GM12878 (cell line): ENCODE measurements at places on chromosomes 3 and 15.

DNA sequence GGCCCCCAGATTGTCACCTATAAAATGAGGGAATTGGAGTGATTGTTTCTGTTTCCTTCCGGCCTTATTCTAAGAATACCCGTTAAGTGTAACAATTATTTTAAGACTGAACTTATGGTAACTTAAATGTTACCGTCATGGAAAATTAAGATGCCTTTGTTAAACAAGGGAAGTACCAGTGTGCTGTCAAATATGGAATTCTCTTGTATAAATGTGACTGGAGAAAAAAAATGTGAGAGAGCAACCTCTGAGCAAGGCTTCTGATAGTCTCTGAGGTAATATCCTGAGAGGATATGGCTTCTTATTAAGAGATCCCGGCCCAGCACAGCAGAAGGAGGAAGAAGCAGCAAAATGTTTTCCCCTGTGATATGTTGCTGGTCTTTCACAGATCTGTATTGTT lies 480.7 kb upstream of the ADAMTS9 start:
- no peaks in the 10 kb centered on the region for H3K27me3 ChIP-seq
- H3K36me3 ChIP-seq, result no peaks in the 10 kb centered on the region
- no peak overlapping the region for H3K4me3 ChIP-seq
- no peaks in the 10 kb centered on the region for H3K4me1 ChIP-seq
- no peak overlapping the region for H3K27ac ChIP-seq

DNA sequence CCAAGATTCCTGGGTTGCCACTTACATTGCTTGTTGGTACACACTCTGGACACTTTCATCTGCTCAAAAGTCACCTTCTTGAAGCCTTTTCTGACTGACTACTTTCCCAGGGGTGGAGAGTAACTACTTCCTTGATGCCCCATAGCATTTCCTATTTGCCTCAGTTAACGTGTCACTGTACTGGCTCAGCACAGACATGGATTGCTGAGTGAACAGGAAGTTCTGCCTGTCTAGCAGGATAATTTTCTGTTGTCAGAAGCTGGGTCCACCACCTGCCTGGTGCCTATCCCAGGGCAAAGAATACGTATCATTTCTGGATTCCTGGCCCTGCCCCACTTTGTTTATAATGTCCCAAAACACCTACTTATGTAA lies 15.3 kb upstream of the ABHD17C start:
- DNase-seq, result no peak
- H3K36me3 ChIP-seq, result no peaks in the 10 kb centered on the region
- no peaks in the 10 kb centered on the region for H3K4me1 ChIP-seq
- H3K27me3 ChIP-seq, result no peaks in the 10 kb centered on the region

DNA sequence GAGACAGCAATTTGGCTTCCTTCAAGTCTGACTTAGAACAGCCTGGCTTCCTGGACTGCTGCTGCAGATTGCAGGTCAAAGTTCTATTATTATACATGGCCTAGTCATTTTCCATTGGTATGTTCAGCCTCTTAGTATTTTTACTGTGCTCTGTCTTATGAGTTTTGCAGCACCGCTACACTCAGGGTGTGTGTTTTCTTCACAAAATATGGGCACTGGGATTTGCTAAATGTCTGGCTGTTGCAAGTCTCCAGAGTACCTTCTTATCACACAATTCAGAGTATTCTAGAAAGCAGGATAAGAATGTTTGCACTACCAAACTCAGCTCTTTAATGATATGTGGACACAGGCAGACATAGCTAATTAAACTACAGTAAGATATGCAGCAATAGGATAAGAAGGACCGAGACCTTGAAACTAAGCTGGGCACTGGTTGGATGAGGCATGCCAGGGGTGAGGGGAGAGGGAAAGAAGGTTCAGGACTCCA lies 203.0 kb upstream of the PDZRN3 start:
- H3K4me1 ChIP-seq, result no peaks in the 10 kb centered on the region
- H3K27me3 ChIP-seq, result no peaks in the 10 kb centered on the region
- H3K27ac ChIP-seq, result no peak overlapping the region
- H3K4me3 ChIP-seq, result no peak overlapping the region
- DNase-seq, result no peak

GRCh38 chr15:31974855-31975829 lies 55.2 kb upstream of the CHRNA7 start:
- H3K36me3 ChIP-seq, result no peaks in the 10 kb centered on the region
- H3K4me3 ChIP-seq, result no peak overlapping the region
- H3K27me3 ChIP-seq, result no peaks in the 10 kb centered on the region

- H3K27ac ChIP-seq, result no peak overlapping the region
- no peaks in the 10 kb centered on the region for H3K36me3 ChIP-seq
- H3K4me3 ChIP-seq, result no peak overlapping the region
- no peak for DNase-seq
- H3K4me1 ChIP-seq, result no peaks in the 10 kb centered on the region
- no peaks in the 10 kb centered on the region for H3K27me3 ChIP-seq
These were observed 13.6 kb upstream of the HRH1 start for GRCh38 chr3:11140713-11141104.

DNA sequence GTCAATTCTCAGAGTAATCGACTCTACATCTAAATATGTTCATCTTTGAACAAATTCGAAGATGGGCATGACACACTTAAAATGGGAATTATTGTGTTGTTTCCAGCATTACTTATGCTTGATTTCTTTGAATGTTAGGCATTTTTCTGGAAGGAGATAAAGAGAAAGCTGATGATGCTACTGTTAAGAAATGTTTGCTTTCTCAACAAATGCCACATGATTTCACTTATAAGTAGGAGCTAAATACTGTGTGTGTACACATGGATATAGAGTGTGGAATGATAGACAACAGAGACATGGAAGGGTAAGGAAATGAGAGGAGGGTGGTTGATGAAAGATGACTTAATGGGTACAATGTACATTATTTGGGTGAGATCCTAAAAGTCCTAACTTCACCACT lies 400.9 kb downstream of the TBL1XR1 start:
- no peaks in the 10 kb centered on the region for H3K27me3 ChIP-seq
- H3K36me3 ChIP-seq, result no peaks in the 10 kb centered on the region
- no peak overlapping the region for H3K27ac ChIP-seq
- no peak overlapping the region for H3K4me3 ChIP-seq
- DNase-seq, result no peak
- H3K4me1 ChIP-seq, result no peaks in the 10 kb centered on the region

GRCh38 chr3:102614585-102614984 lies 179.8 kb downstream of the ZPLD1 start:
- H3K27ac ChIP-seq, result no peak overlapping the region
- DNase-seq, result no peak
- no peak overlapping the region for H3K4me3 ChIP-seq
- H3K27me3 ChIP-seq, result peaks cover 2% of the 10 kb centered on the region
- no peaks in the 10 kb centered on the region for H3K36me3 ChIP-seq

- H3K27me3 ChIP-seq, result no peaks in the 10 kb centered on the region
- H3K36me3 ChIP-seq, result no peaks in the 10 kb centered on the region
- H3K27ac ChIP-seq, result no peak overlapping the region
- H3K4me3 ChIP-seq, result no peak overlapping the region
- no peak for DNase-seq
These were observed 133.4 kb upstream of the SMAD3 start for GRCh38 chr15:66931768-66932633.

- H3K4me3 ChIP-seq, result no peak overlapping the region
- H3K27ac ChIP-seq, result no peak overlapping the region
- no peaks in the 10 kb centered on the region for H3K27me3 ChIP-seq
- no peaks in the 10 kb centered on the region for H3K4me1 ChIP-seq
These were observed 89.4 kb downstream of the EDEM1 start for GRCh38 chr3:5276934-5277333.

GRCh38 chr15:66017000-66017399 lies 147.7 kb downstream of the RAB11A start:
- no peak overlapping the region for H3K27ac ChIP-seq
- no peaks in the 10 kb centered on the region for H3K27me3 ChIP-seq
- no peak overlapping the region for H3K4me3 ChIP-seq
- no peaks in the 10 kb centered on the region for H3K4me1 ChIP-seq
- no peak for DNase-seq
- no peaks in the 10 kb centered on the region for H3K36me3 ChIP-seq

DNA sequence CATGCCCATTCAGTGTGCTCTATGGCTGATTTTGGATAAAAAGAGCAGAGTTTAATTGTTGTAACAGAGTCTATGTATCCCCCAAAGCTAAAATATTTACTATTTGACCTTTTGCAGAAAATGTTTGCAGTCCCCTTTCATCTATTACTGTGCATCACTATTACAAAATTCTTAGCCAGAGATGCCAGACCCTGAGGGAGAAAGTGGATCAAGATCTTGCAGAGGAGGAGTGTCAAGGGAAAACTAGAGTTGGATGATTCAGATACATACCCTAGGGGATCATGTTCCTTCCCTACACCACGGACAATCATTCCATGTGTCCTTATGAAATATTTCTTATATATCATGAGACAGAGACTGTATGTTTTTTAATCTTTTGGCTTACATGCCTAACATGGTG lies 68.6 kb upstream of the TPRG1 start:
- no peak overlapping the region for H3K4me3 ChIP-seq
- no peak for DNase-seq
- H3K36me3 ChIP-seq, result no peaks in the 10 kb centered on the region
- H3K4me1 ChIP-seq, result no peaks in the 10 kb centered on the region

DNA sequence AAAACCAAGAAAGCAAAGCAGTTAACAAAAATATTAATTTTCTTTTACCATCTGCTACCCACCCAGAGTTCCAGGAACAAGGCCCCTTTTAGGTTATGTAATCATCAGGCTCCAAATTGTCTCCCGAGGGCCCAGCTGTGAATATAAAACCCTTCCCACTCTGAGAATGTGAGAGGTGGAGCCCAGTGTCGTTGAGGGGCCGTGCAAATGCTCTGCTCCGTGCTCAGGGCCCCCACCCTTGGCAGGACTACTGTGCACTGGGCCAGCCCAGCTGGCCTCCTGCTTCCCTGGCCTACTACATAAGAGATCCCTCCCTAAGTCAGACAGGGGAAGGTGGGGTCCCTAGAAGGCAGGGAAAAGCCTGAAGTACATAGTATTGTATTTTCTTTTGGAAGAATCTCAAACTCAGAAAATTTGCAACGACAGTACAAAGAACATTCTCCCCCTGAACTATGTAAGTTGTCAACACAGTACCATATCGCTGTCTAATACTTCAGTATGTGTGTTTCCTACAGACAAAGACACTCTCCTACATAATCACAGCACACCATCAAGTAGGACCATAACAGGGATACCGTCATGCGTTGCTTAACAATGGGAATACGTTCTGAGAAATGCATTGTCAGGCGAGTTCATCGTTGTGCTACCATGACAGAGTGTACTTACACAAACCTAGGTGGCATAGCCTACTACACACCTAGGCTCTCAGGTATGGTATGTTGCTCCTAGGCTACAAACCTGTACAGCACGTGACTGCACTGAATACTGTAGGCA lies 4.4 kb upstream of the CLEC3B start:
- no peak for DNase-seq
- no peak overlapping the region for H3K4me3 ChIP-seq
- no peaks in the 10 kb centered on the region for H3K4me1 ChIP-seq
- H3K27me3 ChIP-seq, result no peaks in the 10 kb centered on the region
- no peaks in the 10 kb centered on the region for H3K36me3 ChIP-seq

DNA sequence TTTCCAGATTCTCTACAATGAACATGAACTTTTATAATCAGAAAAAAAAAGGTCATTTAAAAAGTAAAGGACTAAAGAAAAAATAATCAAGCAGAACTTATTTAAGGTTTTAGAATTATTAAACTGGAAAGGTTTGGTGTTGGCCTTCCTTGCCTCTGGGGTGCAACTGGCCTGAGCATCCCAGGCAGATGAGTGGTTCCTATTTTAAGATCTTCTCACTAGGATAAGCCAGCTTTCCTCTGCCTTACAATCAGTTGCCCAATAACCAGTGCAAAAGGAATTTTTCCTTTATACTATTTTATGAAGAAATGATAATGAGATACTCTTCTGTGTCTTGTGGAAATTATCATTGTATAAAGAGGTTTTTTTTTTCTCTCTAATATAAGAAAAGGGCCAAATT lies 56.6 kb downstream of the SEC22A start:
- no peak overlapping the region for H3K4me3 ChIP-seq
- H3K4me1 ChIP-seq, result no peaks in the 10 kb centered on the region
- H3K27me3 ChIP-seq, result no peaks in the 10 kb centered on the region
- H3K36me3 ChIP-seq, result no peaks in the 10 kb centered on the region
- no peak for DNase-seq

DNA sequence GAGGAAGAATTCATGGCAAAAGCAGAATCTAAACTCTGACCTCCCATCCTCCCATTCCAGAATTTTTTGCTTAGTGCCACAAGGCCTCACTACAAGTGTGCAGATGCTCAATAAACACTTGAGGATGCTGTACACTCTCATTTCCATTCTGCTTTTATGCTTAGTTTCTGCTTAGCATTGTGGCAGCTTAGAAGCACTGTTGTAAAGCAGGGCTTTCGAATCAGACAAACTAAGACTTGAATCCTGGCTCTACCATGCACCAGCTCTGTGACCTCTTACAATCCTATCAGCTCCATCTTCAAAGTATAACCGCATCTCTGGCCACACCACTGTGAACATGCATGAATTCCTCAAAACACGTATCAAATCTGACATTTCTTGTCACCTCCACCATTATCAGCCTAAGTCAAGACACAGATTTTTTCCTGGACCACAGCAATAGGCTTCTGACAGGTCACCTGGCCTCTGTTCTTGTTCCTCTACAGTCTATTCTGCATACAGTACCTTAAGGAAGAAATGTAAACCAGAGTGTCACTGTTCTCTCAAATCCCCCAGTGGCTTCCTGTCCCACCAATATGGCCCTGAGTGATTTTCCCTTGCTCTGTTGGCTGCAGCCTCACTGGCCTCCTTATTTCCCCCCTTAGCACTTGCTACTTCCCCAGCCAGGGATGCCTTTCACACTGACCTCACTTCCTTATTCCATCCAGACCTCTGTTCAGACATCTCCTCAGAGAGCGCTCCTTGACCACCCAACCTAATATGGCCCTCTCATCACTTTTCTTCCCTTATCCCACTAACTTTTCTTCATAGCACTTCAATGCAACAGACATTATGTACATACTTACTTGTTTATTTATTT lies 8.1 kb upstream of the PHC3 start:
- H3K27me3 ChIP-seq, result no peaks in the 10 kb centered on the region
- DNase-seq, result no peak
- no peaks in the 10 kb centered on the region for H3K36me3 ChIP-seq
- H3K4me3 ChIP-seq, result no peak overlapping the region
- H3K4me1 ChIP-seq, result peaks cover 4% of the 10 kb centered on the region; the same call in 1 of the 2 replicates

DNA sequence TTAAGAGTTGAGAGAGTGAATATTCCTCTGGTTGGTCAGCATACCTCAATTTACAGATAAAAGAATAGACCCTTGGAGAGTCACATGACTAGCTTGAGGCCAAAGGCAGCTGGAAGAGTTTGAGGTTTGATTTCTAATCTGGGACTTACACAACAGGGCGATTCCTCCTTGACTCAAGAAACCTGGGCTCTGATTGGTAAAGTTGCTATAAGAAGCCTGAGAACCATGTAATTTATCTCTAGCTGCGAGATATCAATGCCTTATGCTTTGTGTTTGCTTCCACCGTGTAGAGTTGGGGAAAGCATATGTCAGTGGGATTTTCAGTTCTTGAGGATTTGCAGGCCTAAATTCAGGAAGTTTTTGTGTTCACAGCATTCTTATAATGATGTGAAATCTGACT lies 206.0 kb downstream of the KLHL25 start:
- peaks cover 27% of the 10 kb centered on the region for H3K4me1 ChIP-seq
- H3K27ac ChIP-seq, result no peak overlapping the region
- no peaks in the 10 kb centered on the region for H3K27me3 ChIP-seq
- no peak for DNase-seq
- H3K36me3 ChIP-seq, result peaks cover 20% of the 10 kb centered on the region

GRCh38 chr15:31405200-31405920 lies 78.7 kb downstream of the KLF13 start:
- no peaks in the 10 kb centered on the region for H3K27me3 ChIP-seq
- no peaks in the 10 kb centered on the region for H3K36me3 ChIP-seq
- H3K27ac ChIP-seq, result no peak overlapping the region
- H3K4me3 ChIP-seq, result no peak overlapping the region

- DNase-seq, result no peak
- H3K4me3 ChIP-seq, result no peak overlapping the region
- H3K27me3 ChIP-seq, result no peaks in the 10 kb centered on the region
- H3K36me3 ChIP-seq, result no peaks in the 10 kb centered on the region
These were observed 97.4 kb downstream of the DTWD1 start for GRCh38 chr15:49718234-49718633.
